ENCODE measurements at places on chromosomes 4 and X.

- DNase-seq: no peak
Observed at GRCh38 chrX:28581522-28581921, 5.7 kb upstream of the IL1RAPL1 start.

GRCh38 chr4:3286335-3287175 lies 6.3 kb upstream of the RGS12 start:
- DNase-seq: no peak

DNA sequence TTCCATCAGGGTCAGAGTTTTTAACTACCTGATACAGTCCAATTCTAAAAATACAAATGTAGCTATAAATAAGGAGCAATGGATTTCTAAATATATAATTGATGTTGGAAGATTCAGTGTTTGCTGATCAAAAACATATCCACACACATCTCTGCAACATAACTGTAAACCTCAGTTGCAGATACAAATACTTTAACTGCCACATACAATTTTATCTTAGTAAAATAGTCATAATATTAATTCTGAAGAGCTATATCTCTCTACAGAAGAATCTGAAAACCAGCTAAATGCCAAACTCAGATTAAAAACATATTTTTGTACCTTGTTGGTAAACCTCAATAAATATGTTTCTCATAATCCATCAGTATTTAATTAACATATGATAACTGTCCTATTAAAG lies 674.3 kb upstream of the INTU start:
- DNase-seq: no peak

DNA sequence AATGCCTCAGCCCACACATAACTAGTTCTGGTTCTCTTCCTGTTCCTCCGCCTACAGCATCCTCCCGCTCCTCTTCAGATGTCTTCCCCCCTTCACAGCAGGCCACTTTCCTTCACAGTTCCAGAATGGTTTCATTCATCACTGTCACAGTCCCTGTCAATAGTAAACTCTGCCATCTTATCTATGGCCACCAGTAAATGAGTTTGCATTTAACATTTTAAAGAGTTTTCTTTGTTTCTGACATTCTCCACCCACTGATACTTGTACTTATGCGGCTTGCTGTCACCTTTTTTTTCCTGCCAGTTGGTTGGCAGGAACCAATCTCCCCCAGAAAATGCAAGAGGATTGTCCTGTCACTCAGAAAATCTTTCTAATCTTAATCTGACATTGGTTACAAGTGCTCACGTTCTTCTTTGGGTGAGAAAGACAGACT lies 114.1 kb downstream of the GLUD2 start:
- no peak for DNase-seq

DNA sequence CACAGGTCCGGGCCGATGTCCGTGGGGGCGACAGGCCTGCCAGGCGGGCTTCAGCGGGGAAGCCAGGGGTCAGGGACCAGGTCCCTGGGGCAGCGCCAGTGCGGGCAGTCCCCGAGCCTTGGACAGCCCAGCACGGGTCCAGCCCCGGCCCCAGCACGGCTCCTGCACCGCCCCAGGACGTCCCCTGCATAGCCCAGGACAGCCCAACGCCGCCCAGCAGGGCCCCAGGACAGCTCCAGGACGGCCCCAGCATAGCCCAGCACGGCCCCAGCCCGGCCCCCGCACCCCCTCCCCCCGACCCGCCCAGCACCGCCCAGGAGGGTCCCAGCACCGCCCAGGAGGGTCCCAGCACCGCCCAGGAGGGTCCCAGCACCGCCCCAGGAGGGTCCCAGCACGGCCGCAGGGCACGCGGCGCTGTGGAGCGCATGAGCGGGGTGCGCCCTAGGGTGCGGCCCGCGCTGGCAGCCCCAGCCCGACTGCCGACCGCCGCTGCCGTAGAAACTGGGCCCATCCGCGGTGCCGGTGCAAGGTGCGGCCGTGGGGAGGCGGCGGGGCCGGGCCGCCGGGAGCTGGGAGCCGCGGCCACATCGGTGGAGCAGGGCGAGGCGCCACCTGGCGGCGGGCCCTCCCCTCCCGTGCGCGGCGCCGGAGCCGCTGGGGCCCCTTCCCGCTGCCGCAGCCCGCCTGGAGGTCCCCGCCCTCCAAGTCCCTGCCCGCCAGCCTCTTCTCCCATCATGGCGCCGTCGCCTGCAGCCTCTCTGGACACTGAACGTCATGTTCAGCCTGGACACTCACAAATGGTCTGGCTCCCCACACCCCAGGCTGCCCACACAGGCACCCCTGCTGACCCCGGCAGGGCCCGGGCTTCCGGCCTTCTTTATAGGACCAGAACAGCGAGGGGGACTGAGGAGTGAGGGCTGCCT lies 106.8 kb upstream of the NKX1-1 start:
- DNase-seq: peak; percentile 84
